ENCODE measurements at places on chromosomes 3 and 15.

DNA sequence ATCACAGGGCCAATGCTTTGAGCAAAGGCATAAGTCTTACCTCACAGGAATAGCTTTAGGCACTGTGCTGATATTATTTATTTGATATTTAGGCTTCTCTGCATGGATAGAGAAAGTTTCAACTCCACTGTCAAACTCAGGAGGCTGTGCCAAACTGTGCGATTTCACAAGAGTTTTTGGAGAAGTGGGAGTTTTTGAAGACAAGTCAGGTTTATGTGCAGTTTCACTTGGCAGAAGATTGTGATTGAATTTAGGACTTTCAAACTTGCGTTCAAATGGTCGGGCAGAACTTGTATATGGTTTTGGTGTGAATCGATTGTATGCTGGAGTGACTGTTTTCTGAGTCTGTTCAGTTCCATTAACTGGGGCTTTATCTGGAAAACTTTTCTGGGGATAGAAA is 113.7 kb downstream of the TJP1 start:
- no peak for DNase-seq

GRCh38 chr15:81152799-81153198 is 18.7 kb downstream of the CFAP161 start:
- DNase-seq, result no peak

DNA sequence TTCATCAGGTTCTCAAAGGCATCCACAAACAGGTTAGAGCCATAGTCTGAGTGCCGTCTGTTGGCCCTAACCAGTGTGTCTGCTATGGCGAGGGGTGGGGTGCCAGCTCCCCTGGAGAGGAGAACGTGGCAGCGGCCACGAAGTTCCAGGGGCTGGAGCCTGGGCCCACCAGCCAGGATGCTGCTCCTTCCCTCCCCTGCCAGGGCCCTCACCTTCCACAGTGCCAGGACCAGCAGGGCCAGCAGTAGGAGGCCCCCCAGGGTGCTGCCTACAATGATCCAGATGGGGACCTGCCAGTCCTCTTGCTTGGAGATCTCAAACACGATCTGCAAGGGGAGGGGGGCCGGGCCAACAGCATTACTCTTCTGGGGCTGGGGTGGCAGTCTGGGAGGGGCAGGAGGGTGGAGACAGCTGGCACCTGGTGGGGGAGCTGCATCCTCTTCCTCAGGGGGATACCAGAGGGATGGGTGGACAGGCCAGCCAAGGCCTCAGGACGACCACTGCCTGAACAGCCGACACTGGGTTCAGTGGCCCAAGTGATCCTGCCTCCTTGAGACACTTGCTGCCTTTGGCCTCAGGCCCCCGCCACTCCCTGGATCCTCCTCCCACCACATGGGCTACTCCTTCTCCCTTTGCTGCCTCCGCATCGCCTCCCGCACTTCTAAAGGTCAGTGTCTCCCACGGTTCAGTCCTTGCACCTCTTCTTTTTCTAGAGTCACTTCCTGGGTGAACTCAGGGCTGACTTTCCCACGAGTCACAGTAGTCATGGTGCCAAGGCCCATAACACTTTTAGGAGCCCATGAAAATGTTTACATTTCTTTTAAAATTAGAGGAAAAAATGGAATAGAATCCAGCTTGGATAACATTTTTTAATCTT is 26.3 kb downstream of the FEM1B start:
- peak; percentile 78 for DNase-seq

DNA sequence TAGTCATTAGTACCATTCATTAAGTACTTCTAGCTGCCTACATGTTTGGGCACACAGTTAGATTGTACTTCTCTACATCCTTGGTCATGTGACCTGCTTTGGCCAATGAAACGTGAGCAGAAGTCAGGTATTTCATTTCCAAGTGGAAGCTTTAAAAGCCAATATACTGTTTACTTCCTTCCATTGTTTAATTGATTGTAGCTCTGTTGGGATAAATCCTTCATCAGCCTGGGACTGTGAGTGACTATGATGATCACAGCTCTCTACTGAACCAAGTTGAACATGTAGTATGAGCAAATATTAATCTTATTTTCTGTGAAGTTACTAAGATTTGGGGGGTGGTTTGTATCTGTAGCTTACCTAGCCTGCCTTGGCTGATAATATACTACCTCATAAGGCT is 116.5 kb upstream of the ROPN1 start:
- no peak for DNase-seq

DNA sequence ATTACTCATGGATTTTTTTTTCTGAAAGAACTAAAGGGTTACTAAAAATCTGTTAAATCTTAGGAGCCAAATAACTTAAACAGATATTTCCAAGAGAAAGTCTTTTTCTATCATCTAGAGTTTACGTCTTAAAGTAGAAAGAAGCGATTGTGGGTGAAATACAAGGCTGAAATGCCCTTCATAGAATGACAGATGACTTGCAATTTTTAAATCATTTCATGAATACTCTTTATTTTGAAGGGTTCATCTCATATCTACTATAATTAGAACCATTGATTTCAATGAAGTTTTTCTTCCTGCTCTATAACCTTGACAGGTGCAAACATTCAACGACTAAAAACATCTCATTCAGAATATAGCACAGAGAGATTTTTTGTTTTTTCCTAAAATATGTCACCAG is 217.0 kb downstream of the GABRB3 start:
- no peak for DNase-seq

GRCh38 chr15:101399431-101399830 is 90.1 kb downstream of the PCSK6 start:
- no peak for DNase-seq

DNA sequence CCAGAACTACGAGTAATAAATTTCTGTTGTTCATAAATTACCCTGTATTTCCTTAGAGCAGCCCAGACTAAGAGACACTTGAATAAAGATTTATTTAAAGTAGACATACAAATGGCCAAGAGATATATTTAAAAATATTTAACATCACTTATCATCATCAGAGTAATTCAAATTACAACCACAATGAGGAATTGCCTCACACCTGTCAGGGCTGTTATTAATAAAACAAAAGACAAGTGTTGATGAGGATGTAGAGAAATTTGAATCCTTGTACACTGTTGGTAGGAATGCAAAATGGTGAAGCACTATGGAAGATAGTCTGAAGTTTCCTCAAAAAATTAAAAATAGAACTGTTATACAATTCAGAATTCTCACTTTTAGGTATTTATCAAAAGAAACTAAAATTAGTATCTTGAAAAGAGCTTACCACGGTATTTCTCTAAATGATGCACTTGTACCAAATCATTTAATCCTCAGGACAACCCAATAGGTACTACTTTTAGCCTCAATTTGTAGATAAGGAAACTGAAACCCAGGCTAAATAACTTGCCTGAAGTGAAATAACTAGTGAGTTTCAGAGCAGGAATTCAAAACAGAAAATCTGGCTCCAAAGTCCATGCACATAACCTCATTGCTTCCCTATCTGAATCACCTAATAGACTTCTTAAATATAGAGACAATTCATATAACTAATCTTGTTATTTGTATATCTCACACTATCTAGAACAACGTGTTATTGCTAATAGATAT is 69.4 kb downstream of the ZBTB20 start:
- no peak for DNase-seq

GRCh38 chr3:136261826-136262225 is 11.7 kb downstream of the PCCB start:
- no peak for DNase-seq

DNA sequence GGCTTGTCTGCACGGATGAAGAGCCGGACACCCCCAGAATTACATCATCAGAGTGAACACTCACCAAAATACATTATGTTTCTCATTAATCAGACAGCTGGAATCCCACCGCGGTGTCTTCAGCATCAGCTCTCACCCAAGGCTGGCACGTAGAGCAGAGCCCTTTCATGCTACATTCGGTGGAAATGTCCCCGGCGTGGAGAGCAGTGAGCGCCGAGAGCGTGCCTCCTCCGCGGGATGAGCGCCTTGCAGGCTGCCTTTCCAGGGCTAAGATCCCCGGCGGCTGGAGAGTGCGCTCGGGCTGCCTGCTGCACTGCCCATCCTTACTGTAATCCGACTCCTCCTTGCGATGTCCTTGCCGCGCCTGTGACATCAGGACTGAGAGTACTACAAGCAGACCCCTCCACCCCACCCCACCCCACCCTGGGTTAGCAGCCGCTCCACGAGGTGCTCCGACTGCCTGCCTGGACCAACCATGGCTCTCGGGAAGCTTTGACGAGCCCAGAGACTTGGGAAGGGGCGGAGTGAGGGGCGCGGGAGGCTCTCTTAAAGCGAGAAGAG is at the start of gene ZNF385D:
TSS of gene ZNF385D (minus strand) at position 380 of the 561 bp plus-strand sequence. CDS start at position 86, 294 bp downstream.
- peak; percentile 63 for DNase-seq

DNA sequence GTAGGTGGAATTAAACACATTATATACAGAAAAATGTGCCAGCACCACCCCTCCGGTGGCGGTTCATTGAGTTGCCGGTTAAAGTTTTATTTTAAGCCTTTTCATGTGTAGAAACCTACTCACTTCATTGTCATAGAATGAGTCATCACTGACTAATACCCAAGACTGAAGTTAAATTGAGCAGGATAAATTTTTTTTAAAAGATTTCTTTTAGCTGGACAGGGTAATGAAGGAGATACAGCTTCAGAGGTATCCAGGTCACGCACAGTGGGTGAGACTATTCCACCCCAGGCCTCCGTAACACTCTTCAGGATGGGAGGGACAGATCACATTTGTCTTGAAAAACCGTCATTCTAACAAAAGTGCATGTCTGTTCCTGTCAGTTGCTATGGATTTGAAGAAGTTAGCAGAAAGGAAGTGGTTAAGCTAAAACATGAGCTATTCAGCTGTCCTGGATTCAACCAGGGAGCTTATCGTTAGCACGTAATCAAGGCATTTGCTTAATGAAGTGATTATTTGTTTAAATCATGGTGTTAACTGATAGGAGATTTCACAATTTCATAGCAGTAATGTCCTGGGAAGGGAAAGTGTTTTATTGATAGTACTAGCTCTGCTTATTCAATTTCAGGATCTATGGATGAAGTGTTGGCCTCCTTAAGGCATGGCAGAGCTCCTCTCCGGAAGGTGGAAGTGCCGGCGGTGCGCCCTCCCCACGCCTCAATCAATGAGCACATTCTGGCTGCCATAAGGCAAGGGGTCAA is 23.4 kb downstream of the WHAMM start:
- DNase-seq, result peak; percentile 90

DNA sequence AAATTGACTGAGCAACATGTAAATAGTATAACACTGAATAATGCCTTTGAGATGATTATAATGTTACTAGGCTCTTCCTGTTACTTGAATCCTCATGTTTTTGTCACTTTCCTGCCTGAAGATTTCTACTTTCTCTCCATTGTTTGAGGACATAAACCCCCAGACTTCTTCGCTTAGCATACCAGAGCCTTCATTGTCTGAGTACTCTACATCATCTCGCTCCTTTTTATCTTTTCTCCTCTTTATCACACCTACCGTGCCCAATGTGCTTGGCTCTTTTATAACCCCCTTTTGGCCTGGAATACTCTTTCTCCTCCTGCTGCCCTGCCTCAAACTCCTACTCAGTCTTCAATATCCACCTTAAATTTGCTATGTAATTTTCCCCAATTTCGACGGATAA is 30.3 kb upstream of the MGA start:
- DNase-seq, result no peak

DNA sequence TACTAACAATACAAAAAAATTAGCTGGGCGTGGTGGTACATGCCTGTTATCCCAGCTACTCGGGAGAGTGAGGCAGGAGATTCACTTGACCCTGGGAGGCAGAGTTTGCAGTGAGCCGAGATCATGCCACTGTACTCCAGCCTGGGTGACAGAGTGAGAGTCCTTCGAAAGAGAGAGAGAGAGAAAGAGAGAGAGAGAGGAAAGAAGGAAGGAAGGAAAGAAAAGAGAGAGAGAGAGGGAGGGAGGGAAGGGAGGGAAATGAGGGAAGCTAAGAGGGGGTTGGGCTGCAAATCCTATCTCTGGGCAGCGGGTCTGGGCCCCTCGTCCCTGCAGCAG is 59.9 kb upstream of the TFRC start:
- no peak for DNase-seq

DNA sequence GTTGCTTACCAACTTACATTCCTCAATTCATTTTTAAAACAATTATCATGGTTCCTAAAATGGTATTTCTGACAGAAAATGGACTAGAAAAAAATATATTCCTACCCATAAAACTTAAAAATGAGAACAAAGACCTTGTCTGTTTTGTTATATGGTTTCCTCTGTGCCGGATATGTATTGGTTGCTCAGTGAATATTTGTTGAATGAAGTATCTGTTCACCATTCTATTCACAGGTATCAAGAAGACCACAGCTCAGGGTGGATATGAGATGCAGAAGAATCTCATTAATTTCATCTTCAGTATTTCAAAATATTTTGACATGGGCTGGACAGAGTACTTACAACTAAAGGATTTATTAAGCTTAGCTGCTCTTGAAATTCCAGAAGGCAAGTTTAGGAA is 58.1 kb downstream of the TUSC7 start:
- DNase-seq, result no peak

GRCh38 chr15:68785541-68785940 is 35.2 kb downstream of the ANP32A start:
- DNase-seq, result no peak

DNA sequence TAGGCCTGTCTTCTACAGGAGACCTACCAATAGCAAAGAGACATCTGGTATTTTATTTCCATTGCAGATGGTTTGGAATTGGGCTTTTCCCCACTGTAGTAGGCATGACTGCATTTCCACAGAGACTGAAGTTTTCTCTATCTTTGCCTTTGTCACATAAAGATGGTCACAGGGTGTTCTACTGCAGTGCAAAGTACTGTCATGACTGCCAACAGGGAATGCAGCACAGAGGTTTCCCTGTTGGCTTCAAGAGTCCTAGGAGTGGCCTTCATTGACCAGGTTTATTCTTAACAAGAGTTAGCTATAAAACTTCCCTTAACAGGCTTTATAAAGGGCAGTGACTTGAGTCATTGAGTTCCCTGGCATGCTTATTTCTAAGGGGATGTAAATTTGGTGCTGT is 36.8 kb upstream of the TM4SF4 start:
- DNase-seq, result no peak

GRCh38 chr15:35309886-35310285 is 224.8 kb upstream of the NANOGP8 start:
- peak; percentile 57 for DNase-seq
